ENCODE measurements at places on chromosomes 2 and 18.
A peak's percentile ranks its signal among the peaks of the same experiment; 100 is the strongest.

- no peak for DNase-seq
Measured at GRCh38 chr2:226902041-226902966, 66.5 kb downstream of the RHBDD1 start.

DNA sequence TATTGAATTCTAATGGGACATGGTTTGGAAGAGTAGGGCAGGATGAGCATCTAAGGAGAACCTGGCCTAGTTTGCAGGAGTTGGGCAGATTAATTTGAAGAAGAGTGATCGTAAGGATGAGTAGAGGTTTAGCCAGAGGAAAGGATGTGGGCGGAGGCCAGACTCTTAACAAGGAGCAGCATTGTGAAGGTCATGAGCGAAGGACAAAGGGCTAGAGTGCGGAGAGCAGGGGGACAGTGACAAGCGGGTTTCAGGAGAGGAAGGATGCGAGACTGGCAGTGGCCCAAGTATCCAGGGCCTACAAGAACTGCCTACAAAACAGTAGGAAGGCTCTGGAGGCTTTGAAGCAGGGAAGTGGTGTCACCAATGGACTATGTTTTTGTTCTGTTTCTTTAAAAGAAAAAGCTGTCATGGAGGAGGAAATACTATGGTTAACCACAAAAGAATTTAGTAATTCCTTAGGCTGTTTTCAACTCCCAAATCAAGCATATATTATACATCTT is 20.1 kb downstream of the SLC66A3 start:
- no peak for DNase-seq

GRCh38 chr2:233353769-233354499 is at the start of gene DGKD:
DGKD (plus strand) TSS chr2:233354494; CDS start chr2:233354519, 25 bp downstream.
- peak; percentile 62 for DNase-seq

GRCh38 chr18:55444536-55444935 is 143.5 kb downstream of the TCF4 start:
- DNase-seq = no peak

GRCh38 chr2:121748202-121748601 is 7.2 kb upstream of the TSN start:
- no peak for DNase-seq

DNA sequence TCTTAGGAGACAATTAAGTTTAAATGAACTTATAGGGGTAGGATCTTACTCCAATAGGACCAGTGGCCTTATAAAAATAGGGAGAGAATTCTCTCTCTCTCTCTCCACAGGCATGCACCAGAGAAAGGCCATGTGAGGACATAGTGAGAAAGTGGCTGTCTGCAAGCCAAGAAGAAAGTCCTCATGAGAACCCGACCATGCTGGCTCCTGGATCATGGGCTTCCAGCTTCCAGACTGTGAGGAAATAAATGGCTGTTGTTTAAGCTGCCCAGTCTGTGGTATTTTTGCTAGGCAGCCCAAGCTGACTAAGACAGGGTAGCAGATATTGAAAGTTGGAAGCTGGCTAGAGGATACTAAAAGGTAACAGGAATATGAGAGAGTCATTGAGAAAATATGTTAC is 454.0 kb downstream of the NBAS start:
- DNase-seq = no peak

DNA sequence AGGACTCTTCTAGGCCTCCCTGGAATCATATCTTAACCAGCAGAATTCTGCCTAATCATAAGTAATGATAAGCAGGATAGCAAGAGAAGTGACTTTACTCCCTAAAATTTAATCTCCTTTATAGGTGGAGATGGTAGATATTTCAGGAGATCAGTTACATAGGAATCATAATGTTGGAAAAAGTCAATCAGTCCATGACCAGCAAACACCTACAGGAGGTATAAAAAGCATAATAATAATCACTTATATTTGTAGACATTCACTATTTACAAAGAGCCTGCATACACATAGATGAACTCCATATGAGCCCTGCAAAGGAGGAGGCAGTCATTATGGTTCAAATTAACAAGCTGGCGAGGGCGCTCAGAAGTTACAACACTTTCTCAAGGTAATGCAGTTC is 2.5 kb downstream of the GALNT5 start:
- no peak for DNase-seq

DNA sequence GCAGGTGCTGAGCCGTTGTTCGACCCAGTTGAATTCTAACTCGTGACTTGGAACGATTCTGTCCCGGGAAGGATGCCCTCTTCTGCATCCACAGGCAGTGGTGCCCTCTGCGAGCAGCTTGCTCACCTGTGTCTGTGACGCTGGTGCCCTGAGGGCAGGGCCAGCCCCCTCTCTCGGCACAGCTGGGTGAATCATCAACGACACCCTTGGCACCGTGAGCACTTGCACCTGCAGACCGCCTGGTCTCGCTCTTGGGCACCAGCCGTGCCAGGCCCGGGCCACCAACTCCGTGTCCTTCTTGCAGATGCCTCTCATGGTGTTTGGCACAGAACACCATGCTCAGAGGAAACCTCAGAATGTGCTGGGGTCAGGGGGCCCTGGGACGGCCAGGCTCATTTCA is 75.0 kb downstream of the SLC66A2 start:
- no peak for DNase-seq

DNA sequence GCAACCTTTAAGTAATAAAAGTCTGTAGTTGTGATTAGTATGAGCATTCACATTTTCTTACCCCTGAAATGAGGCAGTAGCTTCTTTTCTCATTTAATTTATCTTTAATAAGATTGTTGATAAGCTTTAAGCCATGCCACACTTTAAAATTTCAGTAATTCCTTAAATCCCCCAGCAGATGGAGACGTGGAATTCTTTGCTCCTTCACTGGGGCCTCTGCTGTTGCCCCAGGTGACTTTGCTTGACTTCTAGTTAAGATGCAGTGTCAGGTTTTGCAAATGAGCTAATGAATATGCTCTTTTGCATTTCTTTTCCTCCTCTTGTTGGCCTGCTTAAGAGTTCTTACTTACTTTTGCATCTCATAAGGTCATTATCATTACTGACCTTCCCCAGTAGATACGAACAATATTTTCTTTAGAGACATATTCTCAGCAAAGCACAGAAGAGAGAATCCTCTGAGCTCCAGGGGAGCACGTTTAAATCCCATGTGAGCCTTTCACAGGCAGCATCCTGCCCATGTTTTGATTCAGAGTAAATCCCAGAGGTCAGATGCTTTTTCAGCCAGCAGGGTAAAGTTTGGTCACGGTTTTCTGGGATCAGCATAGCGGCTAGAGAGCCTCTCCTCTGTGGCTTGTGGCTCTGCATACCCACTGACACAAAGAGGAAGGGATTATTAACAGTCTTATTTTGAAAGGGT is 222.9 kb downstream of the PTPRM start:
- DNase-seq = no peak

- no peak for DNase-seq
Measured at GRCh38 chr18:57023275-57023882, 123.5 kb upstream of the BOD1L2 start.

DNA sequence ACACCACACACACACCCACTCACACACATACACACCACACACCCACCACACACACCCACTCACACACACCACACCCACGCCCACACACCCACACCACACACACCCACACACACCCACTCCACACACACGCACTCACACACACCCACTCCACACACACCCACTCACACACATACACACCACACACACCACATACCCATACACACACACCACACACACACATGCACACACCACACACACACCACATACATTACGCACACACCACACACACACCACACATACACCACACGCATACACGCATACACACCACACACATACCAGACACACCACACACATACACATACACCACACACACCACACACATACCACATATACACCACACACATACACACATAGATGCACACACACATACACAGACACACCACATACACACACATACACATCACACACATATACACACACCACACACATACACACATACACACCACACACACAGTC is 37.9 kb downstream of the MCFD2 start:
- no peak for DNase-seq

- DNase-seq = no peak
Measured at GRCh38 chr18:51821610-51822009, 518.4 kb upstream of the DCC start.

DNA sequence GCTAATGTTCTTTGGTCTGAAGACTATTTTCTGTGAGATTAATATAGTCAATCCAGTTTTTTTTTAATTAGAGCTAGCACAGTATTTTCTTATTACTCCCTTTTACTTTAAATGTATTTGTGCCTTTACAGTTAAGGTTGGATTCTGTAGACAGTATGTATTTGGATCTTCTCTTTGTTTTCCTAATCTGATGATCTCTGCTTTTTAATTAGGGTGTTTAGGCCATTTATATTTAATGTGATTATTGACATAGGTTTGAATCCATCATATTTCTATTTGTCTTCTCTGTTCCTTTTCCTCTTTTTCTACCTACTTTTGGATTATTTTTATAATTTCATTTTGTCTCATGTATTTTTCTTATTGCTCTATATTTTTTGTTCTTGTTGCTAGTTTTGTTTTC is 437.7 kb downstream of the CPS1 start:
- DNase-seq = no peak

GRCh38 chr2:96103187-96103601 is 13.2 kb downstream of the ADRA2B start:
- DNase-seq = no peak

DNA sequence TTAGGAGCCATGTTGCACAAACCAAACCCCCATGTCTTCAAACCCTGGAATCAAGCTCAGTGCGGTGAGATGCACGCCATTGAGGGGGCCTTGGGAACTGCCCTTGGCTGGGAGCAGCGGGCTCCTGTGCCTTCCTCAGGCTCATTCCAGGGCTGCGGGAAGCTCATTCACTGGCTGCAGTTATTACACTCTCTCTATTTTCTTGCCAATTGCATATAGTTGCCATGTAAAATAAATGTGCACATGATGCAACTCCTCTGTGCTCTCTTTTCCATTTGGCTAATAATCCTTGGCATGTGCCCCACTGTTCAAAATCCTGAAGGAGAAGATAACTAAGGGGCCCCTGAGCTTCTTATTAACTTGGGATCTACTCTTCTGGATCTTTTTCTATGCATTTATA is 74.7 kb downstream of the KCTD1 start:
- DNase-seq = no peak

- DNase-seq = no peak
Measured at GRCh38 chr2:1671916-1672315, 72.4 kb downstream of the PXDN start.

DNA sequence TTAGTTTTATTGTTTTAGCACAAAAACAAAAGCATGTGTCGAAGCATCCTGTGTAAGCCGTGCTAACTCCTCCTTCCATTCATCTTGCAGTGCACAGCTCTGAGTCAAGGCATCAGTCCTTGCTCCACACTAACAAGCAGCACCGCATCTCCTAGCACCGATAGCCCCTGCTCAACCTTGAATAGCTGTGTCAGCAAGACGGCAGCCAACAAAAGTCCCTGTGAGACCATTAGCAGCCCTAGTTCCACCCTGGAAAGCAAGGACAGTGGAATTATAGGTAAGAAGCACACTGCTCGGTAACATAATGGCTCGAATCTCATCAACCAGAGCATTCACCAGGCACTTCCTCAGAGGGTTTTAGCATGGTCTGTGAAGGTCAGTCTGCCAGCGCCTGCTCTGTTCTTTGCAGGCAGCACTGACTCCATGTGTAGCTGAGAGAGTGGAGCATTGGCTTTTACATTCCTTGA is 136.2 kb downstream of the WDSUB1 start:
- no peak for DNase-seq

GRCh38 chr18:59488899-59489298 is 129.8 kb upstream of the LMAN1 start:
- no peak for DNase-seq

DNA sequence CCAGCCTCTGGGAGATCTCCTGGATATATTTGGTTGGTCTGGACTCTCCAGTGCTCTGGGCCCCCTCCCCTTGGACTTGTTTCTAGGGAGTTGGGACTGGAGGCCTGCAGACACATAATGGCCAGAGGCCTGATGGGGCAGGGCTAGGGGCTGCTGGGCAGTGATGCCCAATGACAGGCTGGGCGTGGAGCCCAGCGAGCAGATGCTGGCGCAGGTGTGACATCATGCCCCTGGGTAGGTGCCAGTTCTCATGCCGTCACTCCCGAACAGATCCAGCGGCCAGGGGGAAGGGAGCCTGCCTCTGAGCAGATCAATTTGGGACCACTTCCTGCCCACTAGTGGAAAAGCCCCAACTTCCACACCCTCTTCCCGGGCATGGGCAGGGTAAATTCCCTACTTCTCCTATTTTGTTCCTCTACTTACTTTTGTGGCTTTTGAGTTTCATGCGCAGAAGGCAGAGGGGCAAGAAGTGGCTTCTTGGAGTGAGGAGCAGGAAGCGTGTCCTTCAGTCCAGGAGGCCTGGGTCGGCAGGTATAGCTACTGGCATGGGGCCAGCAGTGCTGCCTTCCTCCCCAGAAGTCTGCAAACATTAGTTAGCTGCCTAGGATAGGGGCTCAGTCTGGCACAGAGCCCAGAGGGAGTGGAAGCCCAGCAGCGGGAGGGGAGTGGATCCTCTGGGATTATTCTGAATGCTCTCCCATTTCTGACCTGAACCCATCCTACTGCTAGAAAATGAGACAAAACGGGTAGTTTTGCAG is 6.1 kb downstream of the MPV17 start:
- DNase-seq = no peak

DNA sequence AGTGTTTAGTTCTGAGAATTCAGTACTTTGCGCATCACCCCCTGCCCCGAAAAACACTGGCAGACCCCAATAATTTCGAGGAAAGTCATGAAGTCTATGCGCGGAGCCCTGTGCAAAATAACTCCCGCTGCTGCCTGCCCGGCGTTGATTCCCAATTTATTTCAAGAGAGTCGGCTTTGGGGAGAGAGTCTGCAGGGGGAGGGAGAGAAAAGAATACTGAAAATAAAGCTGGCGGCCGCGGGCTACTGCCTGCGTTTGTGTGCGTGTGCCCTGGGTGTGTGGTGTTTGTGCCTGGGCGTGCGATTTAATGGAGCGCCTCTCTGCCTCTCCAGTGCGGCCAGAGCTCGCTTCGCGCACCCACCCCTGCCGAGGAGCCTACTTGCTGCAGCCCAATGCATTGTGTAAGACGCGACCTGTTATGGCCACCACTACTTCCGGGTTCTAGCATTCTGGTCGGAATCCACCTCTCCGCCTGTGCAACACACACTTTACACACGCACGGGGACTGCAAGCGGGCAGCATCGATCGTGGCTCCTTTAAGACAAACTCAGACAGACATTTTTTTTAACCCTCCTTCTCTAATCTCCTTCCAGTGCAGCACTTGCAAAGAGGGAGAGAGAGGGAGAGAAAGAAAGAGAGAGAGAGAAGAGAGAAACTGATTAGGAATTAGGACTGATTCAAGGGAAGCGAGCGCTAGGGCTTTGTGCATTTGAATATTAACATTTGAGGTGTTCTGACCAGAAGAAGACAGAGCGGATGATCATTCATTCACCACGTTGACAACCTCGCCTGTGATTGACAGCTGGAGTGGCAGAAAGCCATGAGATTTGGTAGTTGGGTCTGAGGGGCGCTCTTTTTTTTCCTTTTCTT is at the start of gene MEIS1:
TSS of gene MEIS1 (plus strand) at position 447 of the 870 bp plus-strand sequence. CDS start 732 bp downstream, outside the sequence.
- DNase-seq = no peak
